ENCODE measurements at places on chromosomes 7 and 10. TPM values are rescaled to one million over a fixed set of nuclear protein-coding genes. Genes with fewer than 3 reads are reported as not detected.

The ITGA8 gene
- 5.1 TPM for total RNA-seq

DNA sequence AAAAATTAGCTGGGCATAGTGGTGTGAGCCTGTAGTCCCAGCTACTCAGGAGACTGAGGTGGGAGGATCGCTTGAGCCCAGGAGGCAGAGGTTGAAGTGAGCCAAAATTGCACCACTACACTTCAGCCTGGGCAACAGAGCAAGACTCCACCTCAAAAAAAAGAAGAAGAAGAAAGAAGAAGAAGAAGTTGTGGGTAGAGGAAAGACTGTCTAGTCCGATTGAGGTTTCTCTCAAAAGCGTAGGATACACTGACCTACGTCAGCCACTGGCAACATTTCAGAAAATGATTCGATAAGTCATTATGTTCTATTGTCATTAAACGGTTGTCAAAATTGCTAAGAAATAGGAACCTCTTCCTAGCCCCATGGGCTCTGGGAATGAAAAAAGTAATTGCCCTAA lies 22.3 kb upstream of the RHBDD2 start:
- no peak for DNase-seq
- H3K27ac ChIP-seq, result no peak overlapping the region
- H3K27me3 ChIP-seq, result no peaks in the 10 kb centered on the region
- no peaks in the 10 kb centered on the region for H3K4me1 ChIP-seq

DNA sequence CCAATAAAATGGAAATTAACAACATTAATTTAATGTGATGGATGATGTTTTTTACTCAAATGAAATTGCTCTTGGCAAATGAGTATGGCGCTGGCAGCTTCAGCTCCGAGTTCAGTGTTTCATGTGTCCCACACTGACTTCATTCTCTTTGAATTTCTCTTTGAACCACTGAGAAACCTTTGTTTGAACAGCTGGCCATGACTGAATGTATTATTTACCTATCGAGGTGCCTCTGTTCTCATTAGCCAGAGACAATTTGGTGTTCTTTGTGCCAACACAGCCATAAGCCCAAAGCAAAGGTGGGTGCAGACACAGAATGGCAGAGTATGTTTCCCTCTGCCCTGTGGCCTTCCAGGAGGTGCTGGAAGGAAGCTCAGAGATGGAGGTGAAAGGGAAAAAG lies 42.1 kb downstream of the TMEM178B start:
- H3K4me3 ChIP-seq, result no peak overlapping the region
- no peaks in the 10 kb centered on the region for H3K36me3 ChIP-seq
- no peak overlapping the region for H3K27ac ChIP-seq
- DNase-seq, result no peak
- H3K4me1 ChIP-seq, result peaks cover 10% of the 10 kb centered on the region
- no peaks in the 10 kb centered on the region for H3K27me3 ChIP-seq

GRCh38 chr10:12509016-12509793 lies 159.9 kb downstream of the CAMK1D start:
- DNase-seq, result no peak
- H3K27ac ChIP-seq, result no peak overlapping the region
- no peaks in the 10 kb centered on the region for H3K36me3 ChIP-seq
- no peak overlapping the region for H3K4me3 ChIP-seq

DNA sequence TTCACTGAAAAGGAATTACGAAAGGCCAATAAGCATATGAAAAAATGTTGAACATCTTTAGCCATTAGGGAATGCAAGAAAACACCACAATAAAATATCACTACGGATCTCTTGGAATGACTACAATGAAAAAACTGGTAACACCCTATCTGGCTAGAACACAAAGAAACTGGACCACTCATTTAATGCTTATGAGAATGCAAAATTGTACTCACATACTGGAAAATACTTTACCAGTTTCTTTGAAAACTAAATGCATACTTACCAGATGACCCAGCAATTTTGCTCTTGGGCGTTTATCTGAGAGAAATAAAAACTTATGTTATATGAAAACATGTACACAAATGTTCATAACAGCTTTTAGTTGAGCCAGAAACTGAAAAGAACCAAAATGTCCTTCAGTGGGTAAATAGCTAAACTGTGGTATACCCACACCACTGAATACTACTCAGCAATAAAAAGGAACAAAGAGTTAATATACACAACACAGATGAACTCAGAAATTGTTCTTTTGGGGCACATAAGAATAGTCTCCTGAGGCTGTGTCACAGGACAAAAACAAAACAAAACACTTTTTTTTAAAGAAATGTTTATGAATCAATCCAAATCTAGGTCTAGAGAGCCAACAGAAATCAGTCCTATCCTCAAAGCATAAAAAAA lies 23.5 kb downstream of the CNOT4 start:
- H3K36me3 ChIP-seq, result no peaks in the 10 kb centered on the region
- no peaks in the 10 kb centered on the region for H3K27me3 ChIP-seq
- DNase-seq, result no peak
- H3K4me3 ChIP-seq, result no peak overlapping the region
- H3K27ac ChIP-seq, result no peak overlapping the region
- peaks cover 5% of the 10 kb centered on the region for H3K4me1 ChIP-seq

DNA sequence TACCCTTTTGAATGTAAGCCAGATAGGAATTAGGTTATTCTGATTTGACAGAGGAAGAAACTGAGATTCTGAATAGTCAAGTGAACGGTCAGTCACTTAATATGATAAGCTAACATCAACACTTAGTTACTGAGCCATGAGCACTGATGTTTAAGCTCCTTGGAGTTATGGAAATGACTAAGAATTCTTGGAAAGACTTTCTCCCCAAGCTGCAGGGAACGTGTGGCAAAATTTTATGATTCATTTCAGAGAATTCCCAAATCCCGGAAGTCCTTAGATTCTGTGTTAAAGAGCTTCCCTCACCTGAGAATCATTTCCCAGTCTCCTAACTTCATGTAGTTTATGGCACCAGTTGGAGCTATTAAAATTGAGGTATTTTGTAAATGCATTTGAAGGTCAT lies 330.9 kb downstream of the XPNPEP1 start:
- DNase-seq, result no peak
- no peaks in the 10 kb centered on the region for H3K4me1 ChIP-seq
- no peak overlapping the region for H3K4me3 ChIP-seq
- no peaks in the 10 kb centered on the region for H3K27me3 ChIP-seq
- no peaks in the 10 kb centered on the region for H3K36me3 ChIP-seq

- DNase-seq, result no peak
- peak overlapping the region; percentile 24 for H3K27ac ChIP-seq
- no peak overlapping the region for H3K4me3 ChIP-seq
- peaks cover 6% of the 10 kb centered on the region for H3K4me1 ChIP-seq
- H3K36me3 ChIP-seq, result no peaks in the 10 kb centered on the region
- no peaks in the 10 kb centered on the region for H3K27me3 ChIP-seq
Observed at GRCh38 chr7:16967300-16967811, 85.6 kb upstream of the AGR3 start.

The GLCCI1 gene
- total RNA-seq, result 69.8 TPM

- no peak for DNase-seq
- no peak overlapping the region for H3K27ac ChIP-seq
- no peaks in the 10 kb centered on the region for H3K36me3 ChIP-seq
- H3K4me3 ChIP-seq, result no peak overlapping the region
- H3K4me1 ChIP-seq, result no peaks in the 10 kb centered on the region
Observed at GRCh38 chr10:77457721-77458120, 179.9 kb downstream of the KCNMA1 start.

The CYP2C19 gene
- total RNA-seq, result not detected

The GLI3 gene
- total RNA-seq, result 14.4 TPM

DNA sequence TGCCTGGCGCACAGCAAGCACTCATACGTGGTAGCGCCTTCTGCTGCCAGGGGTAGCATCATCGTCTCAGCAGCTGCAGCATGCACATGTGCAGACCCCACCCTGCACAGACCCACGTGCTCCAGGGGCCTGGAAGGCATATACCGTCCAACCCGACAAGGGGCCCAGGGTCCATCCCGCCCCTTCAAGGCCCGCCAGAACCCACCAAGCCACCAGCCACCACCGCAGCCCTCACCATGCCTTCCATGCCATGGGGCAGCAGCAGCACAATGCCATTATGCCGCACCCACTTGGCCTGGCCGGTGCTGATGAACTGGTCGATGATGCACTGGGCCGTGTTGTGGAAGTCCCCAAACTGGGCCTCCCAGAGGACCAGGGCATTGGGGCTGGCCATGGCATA lies 22.7 kb downstream of the OGDHL start:
- DNase-seq, result no peak
- H3K27ac ChIP-seq, result no peak overlapping the region
- no peaks in the 10 kb centered on the region for H3K27me3 ChIP-seq
- no peak overlapping the region for H3K4me3 ChIP-seq
- H3K4me1 ChIP-seq, result no peaks in the 10 kb centered on the region

The DNA2 gene
- total RNA-seq, result 2.3 TPM

The ZNF438 gene
- total RNA-seq, result 20.3 TPM

- peaks cover 16% of the 10 kb centered on the region for H3K4me1 ChIP-seq
- H3K4me3 ChIP-seq, result no peak overlapping the region
- no peaks in the 10 kb centered on the region for H3K27me3 ChIP-seq
- DNase-seq, result no peak
- H3K27ac ChIP-seq, result no peak overlapping the region
- H3K36me3 ChIP-seq, result peaks cover 11% of the 10 kb centered on the region
Observed at GRCh38 chr10:109912335-109913281, 10.7 kb downstream of the XPNPEP1 start.

GRCh38 chr7:102396710-102397019 lies 502 bp downstream of the PRKRIP1 start:
- no peak for DNase-seq
- H3K4me3 ChIP-seq, result peak overlapping the region; percentile 49
- no peaks in the 10 kb centered on the region for H3K27me3 ChIP-seq
- peaks cover 6% of the 10 kb centered on the region for H3K4me1 ChIP-seq
- H3K27ac ChIP-seq, result peak overlapping the region; percentile 86

The ALOX5 gene
- 4.1 TPM for total RNA-seq

The C7orf57 gene
- total RNA-seq, result not detected

DNA sequence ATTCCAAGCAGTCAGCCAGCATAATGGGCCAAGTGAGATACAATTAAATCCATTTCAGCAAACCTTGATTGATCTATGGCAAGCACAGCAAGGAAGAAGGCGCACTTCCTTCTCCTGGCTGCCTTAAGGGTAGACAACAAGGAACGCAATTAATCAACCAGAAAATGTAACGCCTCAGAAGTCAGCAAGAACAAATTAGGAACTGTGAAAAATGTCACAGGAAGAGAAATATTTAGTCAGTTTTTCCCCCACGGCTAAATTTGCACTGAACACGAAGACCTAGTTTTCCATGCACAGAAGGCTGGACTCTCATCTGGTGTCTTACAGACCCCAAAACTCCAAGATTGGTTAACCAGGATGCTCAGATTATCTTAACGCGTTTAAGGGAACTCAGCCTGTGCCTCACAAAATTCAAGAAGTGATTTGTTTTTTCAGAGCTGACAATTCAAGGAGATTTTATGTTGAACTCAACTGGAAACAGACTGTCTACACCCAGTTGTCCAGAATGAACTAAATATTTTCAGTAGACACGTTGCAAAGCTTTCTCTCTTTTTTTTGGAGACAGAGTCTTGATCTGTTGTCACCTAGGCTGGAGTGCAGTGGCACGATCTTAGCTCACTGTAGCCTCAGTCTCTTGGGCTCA lies 14.2 kb downstream of the SNX8 start:
- peaks cover 7% of the 10 kb centered on the region for H3K4me1 ChIP-seq
- H3K27me3 ChIP-seq, result no peaks in the 10 kb centered on the region
- H3K4me3 ChIP-seq, result no peak overlapping the region
- DNase-seq, result no peak
- H3K36me3 ChIP-seq, result no peaks in the 10 kb centered on the region

The PKD2L1 gene
- total RNA-seq, result not detected

The POLR2J3 gene
- 26.2 TPM for total RNA-seq

DNA sequence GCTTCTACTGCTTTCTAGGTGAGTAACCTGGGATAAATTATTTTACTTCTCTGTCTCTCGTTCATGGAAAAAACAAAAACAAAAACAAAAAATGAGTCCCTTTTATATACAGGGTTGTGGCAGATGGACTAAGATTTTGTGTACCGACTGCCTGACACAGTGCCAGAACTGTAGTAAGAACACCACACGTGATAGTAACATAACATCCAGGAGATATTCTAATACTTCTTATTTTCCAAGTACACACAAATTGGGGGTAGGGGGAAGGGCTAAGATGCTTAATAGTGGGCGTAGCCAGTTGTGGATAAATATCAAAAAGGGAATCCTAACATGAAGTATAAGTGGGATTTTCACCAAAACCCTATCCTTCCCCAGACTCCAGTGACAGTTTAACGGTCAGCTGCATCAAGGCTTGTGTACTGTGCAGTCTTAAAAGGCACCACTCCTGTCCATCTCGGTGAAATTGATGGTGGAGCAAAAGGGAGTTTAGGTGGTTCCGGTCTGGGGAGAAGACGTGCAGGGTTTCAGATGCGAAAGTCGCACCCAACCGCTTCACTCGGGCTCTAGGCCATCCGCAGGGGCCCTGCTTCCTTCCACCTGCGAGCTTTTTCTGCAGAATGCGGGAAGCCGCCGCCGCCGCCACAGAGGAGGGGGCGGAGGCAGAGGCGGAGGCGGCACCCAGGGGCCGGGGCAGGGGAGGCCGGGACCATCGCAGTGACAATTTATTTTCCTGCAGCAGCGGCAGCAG lies at the start of gene STAMBPL1:
STAMBPL1 (plus strand) TSS at position 712 of the 748 bp plus-strand sequence. CDS start 21,464 bp downstream, outside the sequence.
- DNase-seq, result no peak
- no peaks in the 10 kb centered on the region for H3K27me3 ChIP-seq
- no peaks in the 10 kb centered on the region for H3K36me3 ChIP-seq

DNA sequence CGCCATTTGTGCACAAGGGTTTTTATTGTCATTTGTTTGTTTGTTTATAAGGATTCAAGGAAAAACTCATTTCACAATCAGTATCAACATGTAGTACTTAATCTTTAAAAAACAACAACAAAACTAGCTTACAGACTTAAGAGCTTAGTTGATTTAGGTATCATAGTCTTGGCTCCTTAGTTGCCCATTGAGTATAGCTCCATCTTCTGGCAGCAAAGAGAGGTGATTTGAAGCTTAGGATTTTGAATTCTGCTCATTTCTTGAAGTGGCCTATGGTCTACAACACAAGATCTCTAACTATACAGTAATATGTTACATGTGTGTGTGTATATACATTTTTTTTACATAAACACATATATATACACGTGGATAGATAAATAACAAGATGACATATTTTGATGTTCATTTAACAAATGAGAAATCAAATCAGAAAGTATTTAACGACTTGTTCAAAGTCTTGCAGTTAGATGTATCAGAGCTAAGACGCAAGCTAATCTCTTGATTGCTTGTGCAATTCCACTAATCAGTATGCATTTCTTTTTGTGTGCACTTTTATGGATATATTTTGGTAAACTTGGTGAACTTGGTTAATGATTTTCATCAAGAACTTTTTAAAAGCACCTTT lies 307.3 kb downstream of the CAMK1D start:
- no peaks in the 10 kb centered on the region for H3K36me3 ChIP-seq
- no peaks in the 10 kb centered on the region for H3K27me3 ChIP-seq
- H3K27ac ChIP-seq, result no peak overlapping the region
- H3K4me1 ChIP-seq, result peaks cover 13% of the 10 kb centered on the region
- no peak overlapping the region for H3K4me3 ChIP-seq
- DNase-seq, result no peak

The C7orf25 gene
- 18.9 TPM for total RNA-seq

- no peak for DNase-seq
- no peaks in the 10 kb centered on the region for H3K27me3 ChIP-seq
- no peaks in the 10 kb centered on the region for H3K4me1 ChIP-seq
- no peaks in the 10 kb centered on the region for H3K36me3 ChIP-seq
Observed at GRCh38 chr7:68476966-68477365, 1121.3 kb upstream of the AUTS2 start.

The ELMO1 gene
- 401 TPM for total RNA-seq
